ENCODE measurements at places on chromosomes 1 and 21.

DNA sequence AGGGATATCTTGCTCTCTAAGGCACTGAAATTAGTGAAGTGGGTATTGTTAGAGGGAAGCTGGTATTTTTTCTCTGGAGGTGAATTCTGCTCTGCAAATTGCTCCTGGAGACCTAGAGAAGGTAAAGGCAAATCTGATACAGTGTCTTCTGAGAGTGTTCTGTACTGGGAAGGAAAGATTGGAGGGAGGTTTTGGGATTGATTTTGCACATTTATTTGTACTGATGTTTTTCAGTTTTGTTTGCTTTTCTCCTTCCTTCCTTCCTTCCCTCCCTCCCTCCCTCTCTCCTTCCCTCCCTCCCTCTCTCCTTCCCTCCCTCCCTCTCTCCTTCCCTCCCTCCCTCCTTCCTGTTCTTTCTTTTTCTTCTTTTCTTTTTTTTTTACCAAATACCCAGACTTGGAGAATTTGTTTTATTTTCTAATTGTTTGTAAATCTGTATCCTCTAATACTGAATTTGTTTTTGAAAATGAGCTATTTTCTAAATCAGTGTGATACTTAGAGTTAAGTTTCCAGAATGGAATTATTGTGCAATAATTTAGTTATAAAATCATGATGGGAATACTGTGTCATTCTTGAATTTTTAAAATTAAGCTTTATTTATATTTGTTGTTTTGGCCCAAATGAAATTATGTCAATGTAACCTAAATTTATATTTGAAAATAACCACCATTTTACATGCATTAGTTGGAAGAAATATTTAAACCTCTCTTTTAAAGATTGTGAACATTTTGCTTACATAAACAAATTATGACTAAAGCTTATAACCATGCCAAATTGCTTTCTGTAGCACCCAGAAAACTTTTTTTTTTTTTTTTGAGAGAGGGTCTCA lies 4.9 kb downstream of the CMPK1 start:
- no peak for DNase-seq

- no peak for DNase-seq
These were observed 39.9 kb upstream of the TENT5C start for GRCh38 chr1:117565745-117566455.

- DNase-seq, result peak; percentile 61
These were observed 17.6 kb downstream of the ATP8B2 start for GRCh38 chr1:154342836-154343472.

- no peak for DNase-seq
These were observed 791.0 kb upstream of the ADGRL4 start for GRCh38 chr1:79797487-79797886.

DNA sequence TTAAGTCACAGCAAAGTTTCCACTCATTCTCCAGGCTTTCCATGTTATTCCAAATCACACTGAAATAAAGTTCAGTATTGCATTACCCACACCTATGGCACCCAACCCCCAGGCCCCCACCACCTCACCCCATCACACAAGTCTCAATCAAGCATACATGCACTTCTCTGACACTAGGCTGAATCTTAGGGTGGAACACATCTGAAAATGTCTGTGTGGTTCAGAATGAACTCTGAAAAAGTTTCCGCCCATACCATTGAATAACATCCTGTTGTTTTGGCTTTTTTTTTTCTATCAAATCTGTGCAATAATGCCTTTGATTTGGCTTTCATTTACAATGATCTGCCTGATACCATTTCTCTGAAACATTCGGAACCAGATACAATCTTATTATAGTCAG lies 25.8 kb upstream of the LRRC8C start:
- DNase-seq, result peak; percentile 81

DNA sequence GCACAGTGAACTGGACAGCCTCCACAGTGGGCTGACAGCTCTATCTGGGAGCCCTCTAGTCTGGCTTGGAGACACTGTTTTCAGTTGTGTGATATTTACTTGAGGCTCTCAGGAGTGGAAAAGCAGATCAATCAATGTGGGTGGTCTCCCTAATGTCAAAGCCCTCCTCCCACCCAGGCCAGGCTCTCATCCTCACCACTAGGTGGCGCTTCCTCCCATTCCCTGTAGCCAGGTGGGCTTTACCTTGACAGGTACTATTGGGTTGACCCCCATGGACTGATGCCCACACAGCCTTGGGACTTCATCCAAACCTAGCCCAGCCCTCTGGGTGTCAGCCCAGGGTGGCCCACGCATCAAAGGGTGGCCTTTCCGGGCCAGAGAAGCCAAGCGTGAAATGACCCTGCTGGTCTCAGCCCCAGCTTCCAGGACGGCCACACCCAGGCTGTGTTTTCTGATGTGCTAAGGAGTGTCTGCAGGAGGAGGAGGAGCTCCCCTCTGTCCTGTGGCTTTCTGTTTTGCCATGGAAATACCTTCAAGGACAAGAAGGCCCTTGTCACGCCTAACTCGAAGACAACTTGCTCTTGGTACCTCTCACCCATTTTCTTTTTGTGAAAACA lies 54.0 kb downstream of the CLIC6 start:
- no peak for DNase-seq

GRCh38 chr1:67228791-67229190 lies 62.5 kb downstream of the IL23R start:
- no peak for DNase-seq

DNA sequence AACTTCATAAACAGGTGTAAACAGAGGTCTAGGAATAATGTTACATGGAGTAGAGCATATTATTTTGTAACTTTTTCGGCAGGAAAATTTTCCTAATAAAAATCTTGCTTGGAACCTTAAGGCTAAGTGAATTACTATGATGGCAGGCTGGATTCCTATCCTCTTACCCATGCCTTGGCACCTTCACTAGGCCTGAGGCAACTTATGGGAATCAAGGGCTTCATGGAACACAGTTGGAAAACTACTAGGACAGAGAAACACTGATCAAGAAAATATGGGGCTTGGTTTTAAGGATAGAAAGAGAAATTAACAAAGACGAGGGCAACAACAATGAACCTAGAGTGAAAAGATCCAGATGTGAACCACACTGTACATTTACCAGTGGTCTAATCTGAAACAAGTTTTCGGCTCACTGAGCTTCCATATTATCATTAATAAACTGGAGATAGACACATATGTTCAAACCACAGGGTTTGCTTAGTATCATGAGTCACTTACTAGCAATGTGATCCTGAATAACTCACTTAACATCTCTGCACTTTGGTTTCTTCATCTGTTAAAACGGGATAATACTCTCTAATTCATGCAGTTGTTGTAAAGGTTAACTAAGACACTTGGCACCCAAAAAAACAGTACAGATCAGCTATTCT lies 68.5 kb downstream of the GPATCH2 start:
- no peak for DNase-seq

- no peak for DNase-seq
These were observed 12.7 kb upstream of the WDR26 start for GRCh38 chr1:224447251-224447650.

- no peak for DNase-seq
These were observed 17.1 kb upstream of the DUSP23 start for GRCh38 chr1:159763686-159764085.

DNA sequence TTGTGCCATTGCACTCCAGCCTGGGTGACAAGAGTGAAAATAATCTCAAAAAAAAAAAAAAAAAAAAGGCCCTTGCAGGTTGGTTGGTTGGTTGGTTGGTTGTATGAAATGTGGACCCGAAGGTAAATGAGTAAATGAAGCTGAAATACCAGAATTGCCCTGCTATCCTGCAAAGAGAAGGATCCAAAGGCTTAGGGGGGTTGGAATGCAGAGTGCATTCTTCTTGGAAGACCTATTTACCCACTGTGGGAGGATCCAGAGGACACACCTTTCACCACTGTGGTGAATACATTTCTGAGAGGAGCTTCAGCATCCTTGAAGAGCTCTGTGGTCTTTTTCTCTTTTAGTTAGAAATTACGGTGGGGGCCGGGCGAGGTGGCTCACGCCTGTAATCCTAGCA lies 28.7 kb upstream of the EIF4G3 start:
- DNase-seq, result no peak
